ENCODE measurements at places on chromosomes 4 and X. TPM values are rescaled to one million over a fixed set of nuclear protein-coding genes. Genes with fewer than 3 reads are reported as not detected.

GRCh38 chr4:186105647-186106321 lies 1.3 kb downstream of the FAM149A start:
- DNase-seq, result peak; percentile 67

DNA sequence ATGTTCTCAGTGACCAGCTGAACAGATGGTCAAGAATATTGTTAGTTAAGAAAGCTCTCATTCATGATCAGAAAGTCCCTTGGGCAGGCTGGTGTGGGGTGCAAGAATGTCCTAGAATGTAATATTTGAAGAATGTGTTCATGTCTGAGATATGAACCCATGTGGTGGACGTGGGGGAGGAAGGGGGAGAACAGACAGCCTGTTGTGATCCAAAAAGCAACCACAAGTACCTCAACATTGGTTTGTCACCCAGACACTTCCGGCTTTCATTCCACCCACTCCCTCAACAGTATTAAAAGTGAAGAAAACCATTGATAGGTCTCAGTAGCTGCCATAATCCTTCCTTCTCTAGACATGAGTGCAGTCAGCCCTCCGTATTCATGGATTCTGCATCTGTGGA lies 82.2 kb downstream of the MAML3 start:
- peak; percentile 60 for DNase-seq

- DNase-seq, result no peak
Measured at GRCh38 chr4:162075726-162076125, 88.1 kb downstream of the FSTL5 start.

Gene HMX1
- total RNA-seq, result not detected

Gene IGSF1
- total RNA-seq, result 0.33 TPM
